Thoracic aorta (tissue), 2 donors: ENCODE measurements at places on chromosomes 2 and 18.

DNA sequence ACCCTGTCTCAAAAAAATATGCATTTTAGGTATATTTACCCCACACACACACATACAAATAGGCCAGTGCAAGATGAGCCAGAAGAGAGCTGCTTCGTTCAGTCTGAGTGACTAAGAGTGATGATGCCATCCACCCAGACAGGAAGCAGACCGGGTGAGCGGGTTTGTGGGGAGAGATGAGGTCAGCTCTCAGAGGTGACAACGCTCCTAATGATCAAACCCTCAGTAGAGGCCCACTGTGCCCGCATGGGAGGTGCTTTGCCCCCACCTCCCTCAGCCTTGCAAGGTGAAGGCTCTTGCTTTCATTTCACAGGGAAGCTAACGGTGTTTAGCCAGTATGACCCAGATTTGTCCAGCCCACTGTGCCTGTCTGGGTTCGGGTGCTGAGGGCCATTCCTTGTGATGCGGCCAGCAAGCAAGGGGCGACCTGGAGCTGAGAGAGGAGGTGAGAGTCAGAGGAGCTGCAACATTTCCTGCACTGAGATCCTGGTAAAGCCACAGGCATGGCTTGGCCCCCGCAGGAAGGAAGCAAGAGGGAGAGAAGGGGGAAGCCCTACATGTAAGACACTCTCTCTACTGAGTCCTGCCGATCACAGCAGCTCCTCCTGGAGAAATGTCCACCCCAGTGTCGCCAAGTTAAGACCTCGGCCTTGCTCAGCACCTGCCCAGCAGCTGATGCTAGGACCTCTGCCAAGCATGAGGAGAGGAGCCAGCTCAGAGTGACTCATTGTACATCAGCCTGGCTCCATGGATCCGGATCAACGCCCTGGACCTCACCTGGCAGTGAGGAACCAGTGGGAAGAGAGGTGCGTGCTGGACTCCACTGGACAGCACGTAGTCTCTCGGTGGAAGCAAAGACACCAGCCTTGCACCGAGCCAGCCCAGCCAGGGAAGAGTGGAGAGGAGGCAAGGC is 37.0 kb downstream of the NIFK start:
- no peak overlapping the region for H3K27ac ChIP-seq
- H3K27me3 ChIP-seq, result no peaks in the 10 kb centered on the region
- H3K4me1 ChIP-seq, result peaks cover 31% of the 10 kb centered on the region
- peak overlapping the region; percentile 33 for H3K4me3 ChIP-seq
- H3K36me3 ChIP-seq, result no peaks in the 10 kb centered on the region

- no peaks in the 10 kb centered on the region for H3K36me3 ChIP-seq
- no peak overlapping the region for H3K27ac ChIP-seq
- H3K27me3 ChIP-seq, result no peaks in the 10 kb centered on the region
- DNase-seq, result no peak
- no peak overlapping the region for H3K4me3 ChIP-seq
- no peaks in the 10 kb centered on the region for H3K4me1 ChIP-seq
These were observed 12.2 kb downstream of the EML6 start for GRCh38 chr2:54735636-54736035.

GRCh38 chr2:102112271-102112670 is 30.3 kb upstream of the IL1R1 start:
- H3K4me3 ChIP-seq, result no peak overlapping the region
- peak overlapping the region; percentile 29 for H3K27ac ChIP-seq
- peaks cover 15% of the 10 kb centered on the region for H3K4me1 ChIP-seq
- DNase-seq, result no peak
- H3K27me3 ChIP-seq, result no peaks in the 10 kb centered on the region

DNA sequence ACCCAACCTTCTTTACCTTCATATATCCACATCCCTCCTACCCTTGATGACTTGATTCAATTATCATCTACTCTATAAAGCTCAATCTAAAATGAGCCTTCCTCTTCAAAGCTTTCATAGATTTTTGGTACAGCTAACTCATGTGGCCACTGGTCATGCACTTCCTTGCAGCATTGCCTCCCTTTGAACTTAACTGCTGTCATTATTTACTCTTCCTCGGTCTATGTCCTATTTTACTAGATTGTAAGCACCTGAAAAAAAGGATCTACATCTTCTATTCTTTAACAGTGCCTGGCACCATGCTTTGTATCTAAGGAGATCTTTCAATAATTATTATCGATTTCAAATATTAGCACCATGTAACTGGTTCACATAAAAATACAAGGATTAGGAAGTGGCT is 30.6 kb downstream of the MDH1 start:
- DNase-seq, result no peak
- no peaks in the 10 kb centered on the region for H3K36me3 ChIP-seq
- H3K27ac ChIP-seq, result no peak overlapping the region
- H3K27me3 ChIP-seq, result no peaks in the 10 kb centered on the region

DNA sequence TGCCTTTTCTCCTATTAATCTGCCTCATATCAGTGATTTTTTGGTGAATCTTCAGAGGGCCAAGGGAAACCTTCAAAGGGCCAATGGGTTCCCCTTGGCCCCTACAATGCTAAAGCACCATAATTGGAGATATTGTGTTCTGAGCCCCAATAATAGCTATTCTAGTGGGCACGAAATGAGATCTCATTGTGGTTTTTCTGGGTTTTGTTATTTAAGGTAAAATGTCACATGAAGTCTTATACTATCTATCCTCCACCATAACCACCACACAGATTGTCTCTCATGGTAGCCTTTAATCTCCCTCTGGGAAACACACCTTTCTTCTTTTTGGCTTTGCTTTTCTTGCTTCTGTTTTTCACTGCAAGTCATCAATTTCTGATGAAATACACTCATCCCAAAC is 152.8 kb downstream of the B3GNT2 start:
- H3K27ac ChIP-seq, result no peak overlapping the region
- H3K27me3 ChIP-seq, result no peaks in the 10 kb centered on the region
- no peaks in the 10 kb centered on the region for H3K4me1 ChIP-seq
- no peak for DNase-seq
- H3K4me3 ChIP-seq, result no peak overlapping the region
- H3K36me3 ChIP-seq, result no peaks in the 10 kb centered on the region

GRCh38 chr2:242043538-242044312 is 174.2 kb downstream of the RTP5 start:
- DNase-seq, result no peak
- no peaks in the 10 kb centered on the region for H3K4me1 ChIP-seq
- H3K36me3 ChIP-seq, result no peaks in the 10 kb centered on the region
- no peak overlapping the region for H3K4me3 ChIP-seq
- H3K27me3 ChIP-seq, result no peaks in the 10 kb centered on the region
- no peak overlapping the region for H3K27ac ChIP-seq

GRCh38 chr18:36120297-36120696 is 8.8 kb downstream of the SLC39A6 start:
- no peaks in the 10 kb centered on the region for H3K27me3 ChIP-seq
- no peak overlapping the region for H3K4me3 ChIP-seq
- no peak overlapping the region for H3K27ac ChIP-seq
- H3K36me3 ChIP-seq, result peaks cover 26% of the 10 kb centered on the region
- no peaks in the 10 kb centered on the region for H3K4me1 ChIP-seq

DNA sequence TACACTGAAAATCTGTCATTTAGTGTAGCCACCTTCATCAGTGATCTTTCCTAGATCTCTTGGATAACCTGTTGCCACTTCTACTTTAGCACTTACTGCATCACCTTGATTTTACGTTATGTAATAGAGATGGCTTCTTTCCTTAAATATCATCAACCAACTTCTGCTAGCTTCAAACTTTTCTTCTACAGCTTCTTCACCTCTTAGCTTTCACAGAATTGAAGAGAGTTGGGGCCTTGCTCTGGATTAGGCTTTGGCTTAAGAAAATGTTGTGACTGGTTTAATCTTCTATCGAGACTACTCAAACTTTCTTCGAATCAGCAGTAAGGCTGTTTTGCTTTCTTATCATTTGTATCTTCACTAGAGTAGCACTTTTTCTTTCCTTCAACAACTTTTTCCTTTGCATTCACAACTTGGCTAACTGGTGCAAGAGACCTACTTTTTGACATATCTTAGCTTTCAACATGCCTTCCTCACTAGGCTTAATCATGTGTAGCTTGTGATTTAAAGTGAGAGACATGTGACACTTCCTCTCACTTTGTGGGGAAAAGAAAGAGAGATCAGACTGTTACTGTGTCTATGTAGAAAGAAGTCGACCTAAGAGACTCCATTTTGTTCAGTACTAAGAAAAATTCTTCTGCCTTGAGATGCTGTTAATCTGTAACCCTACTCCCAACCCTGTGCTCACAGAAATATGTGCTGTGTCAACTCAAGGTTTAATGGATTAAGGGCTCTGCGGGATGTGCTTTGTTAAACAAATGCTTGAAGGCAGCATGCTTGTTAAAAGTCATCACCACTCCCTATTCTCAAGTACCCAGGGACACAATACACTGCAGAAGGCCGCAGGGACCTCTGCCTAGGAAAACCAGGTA is 99.6 kb downstream of the ATL2 start:
- H3K4me3 ChIP-seq, result no peak overlapping the region
- no peaks in the 10 kb centered on the region for H3K27me3 ChIP-seq
- no peaks in the 10 kb centered on the region for H3K4me1 ChIP-seq
- no peaks in the 10 kb centered on the region for H3K36me3 ChIP-seq
- no peak overlapping the region for H3K27ac ChIP-seq

DNA sequence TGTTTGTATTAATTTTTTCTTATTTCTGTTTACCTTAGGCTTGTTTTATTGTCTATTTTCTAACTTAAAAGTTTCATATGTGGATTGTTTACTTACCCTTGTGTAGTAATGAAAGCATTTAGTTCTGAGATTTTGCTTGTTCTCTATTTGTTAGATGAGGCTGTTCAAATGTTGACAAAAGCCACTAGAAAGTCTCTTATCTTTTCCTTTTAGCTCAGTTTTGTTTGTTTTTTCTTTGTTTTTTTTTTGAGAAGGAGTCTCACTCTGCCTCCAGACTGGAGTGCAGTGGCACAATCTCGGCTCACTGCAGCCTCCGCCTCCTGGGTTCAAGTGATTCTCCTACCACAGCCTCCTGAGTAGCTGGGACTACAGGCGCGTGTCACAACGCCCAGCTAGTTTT is 30.9 kb downstream of the USP14 start:
- no peak for DNase-seq
- no peak overlapping the region for H3K4me3 ChIP-seq
- H3K4me1 ChIP-seq, result peaks cover 3% of the 10 kb centered on the region
- H3K36me3 ChIP-seq, result peaks cover 3% of the 10 kb centered on the region

DNA sequence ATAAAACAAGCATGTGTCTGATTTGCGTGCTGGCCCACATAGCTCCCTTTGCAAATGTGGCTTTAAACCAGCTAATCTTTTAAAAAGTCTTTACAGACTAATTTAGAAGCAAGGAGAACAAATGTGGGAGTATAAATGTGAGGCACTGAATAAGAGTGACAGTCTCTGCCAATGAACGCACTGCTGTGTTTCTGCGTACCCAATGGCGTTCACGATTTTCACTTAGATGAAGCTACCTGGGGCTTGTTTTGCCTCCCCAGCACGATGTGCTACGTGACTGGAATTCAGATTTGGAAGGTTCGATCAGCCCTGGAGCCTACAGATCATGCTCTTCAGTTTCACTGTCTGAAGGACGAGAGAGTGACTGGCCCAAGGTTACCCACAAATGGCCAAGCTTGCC is 10.8 kb upstream of the CRACDL start:
- no peaks in the 10 kb centered on the region for H3K36me3 ChIP-seq
- H3K27me3 ChIP-seq, result no peaks in the 10 kb centered on the region
- H3K4me3 ChIP-seq, result no peak overlapping the region

- no peaks in the 10 kb centered on the region for H3K4me1 ChIP-seq
- H3K27me3 ChIP-seq, result no peaks in the 10 kb centered on the region
- peak overlapping the region; percentile 26 for H3K27ac ChIP-seq
- H3K4me3 ChIP-seq, result no peak overlapping the region
- no peaks in the 10 kb centered on the region for H3K36me3 ChIP-seq
- no peak for DNase-seq
These were observed 4.8 kb upstream of the EFHD1 start for GRCh38 chr2:232628466-232629128.
